Hippocampal formation (tissue), 2 donors: ENCODE measurements at places on chromosomes 5 and 9.

GRCh38 chr9:129323999-129324553 is 146.0 kb upstream of the IER5L start:
- DNase-seq, result no peak

- DNase-seq, result no peak
Measured at GRCh38 chr5:32190095-32190494, 16.0 kb upstream of the GOLPH3 start.

DNA sequence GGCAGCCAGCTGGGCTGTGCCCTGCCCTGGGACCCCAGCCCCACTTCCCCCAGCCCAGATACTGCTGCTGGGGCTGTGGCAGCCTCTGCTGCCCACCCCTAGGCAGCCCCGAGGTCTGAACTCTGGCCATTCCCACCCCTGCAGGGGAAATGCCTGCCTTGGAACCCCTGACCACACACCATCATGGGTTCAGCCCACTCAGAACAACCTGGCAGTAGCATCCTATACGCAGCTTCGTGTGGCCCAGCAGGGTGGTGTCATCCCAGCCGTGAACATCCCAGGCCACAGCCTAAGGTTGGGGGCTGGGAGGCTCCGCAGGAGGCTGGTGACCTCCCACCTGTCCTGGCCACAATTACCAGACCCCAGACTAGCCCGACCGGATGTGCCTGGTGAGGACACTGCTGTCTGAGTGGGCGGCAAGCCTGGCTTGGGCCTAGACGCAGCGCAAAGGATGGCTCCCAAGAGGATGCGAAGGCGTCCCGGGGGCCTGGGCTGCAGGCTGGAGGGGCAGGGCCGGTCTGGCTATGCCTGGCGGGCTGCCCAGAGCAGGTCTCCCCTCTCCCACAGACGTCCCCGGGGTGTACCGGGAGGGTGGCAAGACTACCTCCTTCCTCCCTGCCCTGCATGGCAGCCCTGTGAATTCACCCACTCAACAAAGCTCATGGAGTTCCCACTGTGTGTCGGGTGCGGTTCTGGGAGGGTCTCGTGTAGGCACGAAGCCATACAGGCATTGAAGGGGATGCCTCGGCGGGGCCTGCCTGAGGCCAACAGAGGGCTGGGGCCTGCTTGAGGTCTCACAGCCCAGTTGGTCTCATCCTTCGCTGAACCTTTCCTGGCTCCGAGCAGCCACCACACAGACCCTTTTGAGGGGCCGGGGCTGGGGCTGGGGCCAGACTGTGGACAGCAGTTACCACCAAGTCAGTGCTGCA is 1.5 kb upstream of the SLC34A3 start:
- no peak for DNase-seq

- no peak for DNase-seq
Measured at GRCh38 chr5:50768634-50769033, 102.2 kb downstream of the PARP8 start.

GRCh38 chr9:23160491-23160890 is 665.5 kb downstream of the ELAVL2 start:
- DNase-seq, result no peak
